Osteocyte (in vitro differentiated cells): ENCODE measurements at places on chromosomes 2 and 18. TPM values are rescaled to one million over a fixed set of nuclear protein-coding genes. Genes with fewer than 3 reads are reported as not detected.
A peak's percentile ranks its signal among the peaks of the same experiment; 100 is the strongest.

- H3K27ac ChIP-seq, result no peak overlapping the region
- no peak for DNase-seq
- no peaks in the 10 kb centered on the region for H3K36me3 ChIP-seq
- no peak overlapping the region for H3K4me3 ChIP-seq
- H3K4me1 ChIP-seq, result no peaks in the 10 kb centered on the region
These were observed 322.9 kb downstream of the GALR1 start for GRCh38 chr18:77572537-77572936.

DNA sequence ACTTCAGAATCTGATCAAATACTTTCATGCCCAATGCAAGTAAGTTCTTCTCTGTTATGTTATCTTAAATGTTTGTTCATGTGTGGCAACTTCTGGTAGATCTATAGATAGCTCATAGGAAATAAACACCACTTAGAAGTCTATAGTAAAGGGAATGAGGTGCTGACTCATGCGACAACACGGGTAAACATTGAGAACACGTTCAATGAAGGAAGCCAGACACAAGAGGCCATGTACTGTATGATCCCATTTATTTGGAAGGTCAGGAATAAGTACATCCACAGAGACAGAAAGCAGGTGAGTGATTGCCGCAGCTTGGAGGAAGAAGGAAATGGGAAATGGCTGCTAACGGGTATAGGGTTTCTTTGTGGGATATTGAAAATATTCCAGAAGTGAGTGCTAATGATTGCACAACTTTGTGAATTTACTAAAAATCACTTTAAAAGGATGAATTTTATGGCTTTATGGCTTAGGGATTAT is 95.4 kb downstream of the ITGB1BP1 start:
- H3K4me3 ChIP-seq, result no peak overlapping the region
- H3K27ac ChIP-seq, result peak overlapping the region; percentile 76
- H3K36me3 ChIP-seq, result peaks cover 61% of the 10 kb centered on the region
- no peak for DNase-seq

GRCh38 chr2:54206596-54206995 is 49.4 kb downstream of the TSPYL6 start:
- no peak overlapping the region for H3K27ac ChIP-seq
- no peak overlapping the region for H3K4me3 ChIP-seq
- H3K4me1 ChIP-seq, result peaks cover 48% of the 10 kb centered on the region
- H3K27me3 ChIP-seq, result no peaks in the 10 kb centered on the region
- no peaks in the 10 kb centered on the region for H3K36me3 ChIP-seq

ITGB6 gene
- total RNA-seq, result 0.13 TPM in 2 replicates

RAX gene
- not detected in 2 replicates for total RNA-seq

FAM237A gene
- not detected in 2 replicates for total RNA-seq
